ENCODE measurements at places on chromosomes 7 and 10. TPM values are rescaled to one million over a fixed set of nuclear protein-coding genes. Genes with fewer than 3 reads are reported as not detected.

ABCC2 gene
- total RNA-seq: 201 TPM

CPEB3 gene
- 0.39 TPM for total RNA-seq

TPK1 gene
- 2.7 TPM for total RNA-seq

GBX1 gene
- not detected for total RNA-seq

HHEX gene
- 15.9 TPM for total RNA-seq

HKDC1 gene
- 19.3 TPM for total RNA-seq

RBM20 gene
- total RNA-seq: 1.7 TPM

CYP26C1 gene
- total RNA-seq: not detected

PDE6C gene
- not detected for total RNA-seq

PDZD8 gene
- total RNA-seq: 28.2 TPM

CPN1 gene
- total RNA-seq: 0.20 TPM

DNAJB6 gene
- total RNA-seq: 164 TPM

SLC29A4 gene
- total RNA-seq: 10.0 TPM

SPDYE18 gene
- not detected for total RNA-seq

SPDYE9 gene
- not detected for total RNA-seq

SPDYE3 gene
- total RNA-seq: not detected

UNCX gene
- total RNA-seq: not detected

ETV1 gene
- 2.7 TPM for total RNA-seq

SPDYE16 gene
- total RNA-seq: not detected

PNLIP gene
- total RNA-seq: not detected
